ENCODE measurements at places on chromosomes 7 and 10. TPM values are rescaled to one million over a fixed set of nuclear protein-coding genes. Genes with fewer than 3 reads are reported as not detected.

- DNase-seq = no peak
These were observed 62.4 kb downstream of the ARHGAP12 start for GRCh38 chr10:31866118-31866670.

DNA sequence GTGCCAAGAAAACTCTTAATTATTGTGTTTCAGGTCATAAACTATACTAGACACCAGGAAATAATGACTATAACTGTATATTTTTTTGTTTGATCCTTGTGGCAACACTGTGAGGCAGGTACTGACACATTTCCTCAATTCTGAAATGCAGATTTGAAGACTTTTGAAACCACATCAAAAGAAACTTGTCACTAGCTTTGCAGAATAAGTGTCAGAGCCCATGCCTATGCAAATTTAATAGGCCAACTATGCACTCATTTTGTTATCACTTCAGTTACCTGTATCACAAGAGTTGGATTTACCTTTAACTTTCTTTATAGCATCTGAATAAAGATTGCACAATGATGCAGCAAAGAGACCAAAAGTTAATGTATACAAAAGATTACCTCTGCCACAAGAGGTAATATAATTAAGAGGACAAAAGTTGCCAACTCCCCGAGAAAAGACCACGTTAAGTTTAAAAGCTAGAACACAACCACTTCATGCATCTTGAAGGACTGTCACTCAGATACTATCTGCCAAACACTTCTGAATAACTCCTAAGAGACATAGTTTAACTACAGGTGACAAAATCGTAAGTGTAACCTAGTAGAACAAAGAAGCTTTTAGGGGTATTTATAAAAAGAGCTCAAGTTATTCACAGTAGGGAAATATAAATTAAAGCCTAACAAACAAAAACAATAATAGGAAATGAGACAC, 80.5 kb downstream of the ELAPOR2 start:
- DNase-seq = no peak

TRIM73 gene
- 6.8 TPM for total RNA-seq

DNA sequence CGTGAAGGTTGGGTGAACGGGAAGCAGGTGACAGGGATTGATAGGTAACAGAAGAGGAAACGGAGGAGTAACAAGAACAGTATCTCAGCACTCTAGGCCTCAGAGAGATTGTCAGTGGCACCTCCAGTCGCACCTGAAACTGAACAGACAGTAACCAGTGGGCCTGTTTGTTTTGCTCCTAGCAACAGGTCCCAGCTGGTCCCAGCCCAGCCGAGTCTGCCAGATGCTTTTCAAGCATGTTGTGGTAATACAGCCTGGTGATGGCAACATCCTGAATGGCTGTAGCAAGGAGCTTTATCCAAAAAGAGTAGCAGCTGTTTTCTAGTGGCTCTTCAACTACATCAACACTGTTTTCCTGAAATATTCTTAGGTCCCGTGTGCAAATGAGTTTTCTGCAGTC, 4.7 kb downstream of the CACNB2 start:
- no peak for DNase-seq

- no peak for DNase-seq
These were observed 446.4 kb upstream of the PFKP start for GRCh38 chr10:2620827-2621521.

ABCA13 gene
- total RNA-seq = 0.75 TPM

DNA sequence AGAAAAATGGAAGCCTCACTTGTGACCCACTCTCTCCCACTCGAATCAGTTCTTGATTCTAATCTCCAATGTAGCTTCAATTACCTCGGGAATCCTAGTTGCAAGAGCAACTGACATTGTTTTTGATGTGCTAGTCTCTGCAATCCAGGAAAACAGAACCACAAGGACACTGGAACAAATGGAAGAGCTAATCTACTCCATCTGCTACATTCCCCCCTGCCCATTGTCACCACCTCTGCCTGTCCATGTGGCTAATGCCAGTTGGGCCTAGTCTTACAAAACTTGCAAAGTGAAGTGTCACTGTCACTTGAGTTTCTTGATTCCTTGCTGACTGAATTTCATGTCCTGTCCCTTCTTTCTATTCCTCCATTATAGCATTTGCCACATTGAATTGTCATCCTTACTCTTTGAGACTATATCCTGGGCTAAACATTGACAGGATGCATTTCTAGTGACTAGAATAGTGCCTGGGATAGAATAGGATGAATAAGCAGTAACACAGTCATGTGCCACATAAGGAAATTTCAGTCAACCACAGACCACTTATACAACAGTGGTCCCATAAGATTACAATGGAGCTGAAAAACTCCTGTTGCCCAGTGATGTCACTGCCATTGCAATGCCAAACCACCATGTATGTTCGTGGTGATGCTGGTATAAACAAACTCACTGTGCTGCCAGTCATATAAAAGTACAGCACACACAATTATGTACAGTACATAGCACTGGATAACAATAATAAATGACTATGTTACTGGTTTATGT, 13.5 kb downstream of the GCC1 start:
- DNase-seq = no peak

Measured in neural crest cell (in vitro differentiated cells).